GM20000 (cell line): ENCODE measurements at places on chromosomes 16 and 17.

DNA sequence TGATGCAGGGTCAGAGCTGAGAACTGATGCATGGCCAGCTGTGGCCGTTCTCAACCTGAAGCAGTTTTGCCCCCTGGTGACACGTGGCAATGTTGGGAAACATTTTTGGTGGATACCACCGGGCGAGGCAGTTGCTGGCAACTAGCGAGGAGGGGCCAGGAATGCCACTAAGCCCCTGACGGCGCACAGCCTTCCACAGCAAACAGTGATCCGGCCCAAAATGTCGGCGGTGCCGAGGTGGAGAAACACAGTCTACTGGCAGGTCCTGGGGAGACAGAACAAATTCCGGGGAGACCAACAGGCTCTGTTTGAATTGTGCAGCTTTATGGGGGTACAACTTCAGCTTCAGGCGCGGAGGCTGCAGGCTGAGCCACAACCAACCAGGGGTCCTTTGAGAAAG lies 8.2 kb downstream of the SLC26A11 start:
- DNase-seq: no peak

DNA sequence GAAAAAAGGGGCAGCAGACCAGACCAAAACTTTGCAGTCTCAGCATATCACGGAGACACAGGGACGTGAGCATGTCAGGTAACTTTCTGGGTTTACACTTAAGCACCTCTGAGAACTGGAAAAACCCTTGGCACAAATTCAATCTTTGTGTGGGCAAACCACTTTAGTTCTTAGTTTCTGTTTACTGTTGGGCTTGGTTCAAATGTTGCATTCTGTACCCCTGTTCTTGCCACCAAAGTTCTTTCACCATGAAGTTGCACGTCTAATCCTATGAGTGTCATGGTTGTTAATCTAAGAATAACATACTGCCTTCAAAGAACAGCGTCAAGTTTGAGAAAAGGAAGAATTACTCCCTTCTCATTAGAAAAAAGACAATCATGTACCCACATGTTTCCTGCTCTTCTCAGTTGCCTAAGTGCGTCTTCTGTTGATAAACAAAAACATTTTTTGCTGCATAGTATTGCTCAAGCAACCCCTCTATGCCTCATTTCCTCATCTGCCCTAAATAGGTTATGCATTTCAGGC lies 11.6 kb downstream of the KRT33A start:
- no peak for DNase-seq

GRCh38 chr17:2385240-2386210 lies 15.3 kb downstream of the MNT start:
- DNase-seq: no peak

- no peak for DNase-seq
These were observed 3.3 kb upstream of the KCTD11 start for GRCh38 chr17:7348478-7349242.

DNA sequence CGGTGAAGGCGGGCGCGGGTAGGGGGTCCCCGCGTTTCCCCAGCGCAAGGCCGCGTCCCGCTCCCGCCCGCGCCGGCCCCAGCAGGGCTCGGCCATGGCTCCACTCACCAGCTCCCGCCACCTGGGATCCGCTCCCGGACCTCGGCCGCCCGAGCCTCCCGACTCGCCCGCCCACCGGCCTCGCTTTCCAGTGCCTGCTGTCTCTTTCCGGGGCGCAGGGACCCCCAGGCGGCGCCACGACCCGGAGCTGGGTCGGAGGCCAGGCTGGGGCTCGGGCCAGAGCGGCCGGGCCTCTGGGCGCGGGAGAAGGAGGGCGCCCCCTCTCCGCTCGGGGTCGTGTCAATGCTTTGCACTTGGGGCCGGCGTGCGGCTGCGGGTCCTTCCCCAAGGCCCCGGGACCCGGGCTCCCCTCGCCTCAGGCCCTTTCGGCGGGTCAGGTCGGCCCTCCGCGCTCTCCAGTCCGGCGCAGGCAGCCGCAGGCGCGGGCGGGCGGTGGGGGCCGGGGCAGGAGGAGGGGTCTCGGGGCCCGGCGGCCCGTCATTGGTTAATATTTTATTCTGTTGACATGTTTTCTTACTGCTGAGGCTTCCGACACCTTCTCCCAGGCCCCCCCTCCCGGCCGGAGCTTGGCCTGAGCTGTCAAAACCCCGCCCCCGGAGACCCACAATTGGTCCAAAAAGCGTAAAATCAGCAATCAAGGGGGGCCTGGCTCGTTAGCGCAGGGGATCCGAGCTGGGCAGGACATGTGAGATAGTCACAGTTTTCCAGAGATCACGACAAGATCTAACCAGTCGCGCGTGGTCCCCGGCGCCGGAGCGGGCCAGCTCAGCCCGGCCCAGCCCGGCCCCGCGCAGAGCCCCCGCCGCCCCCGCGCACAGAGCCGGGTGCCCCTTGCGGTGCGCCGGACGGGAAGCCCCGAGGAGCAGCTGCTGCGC lies at the start of gene TBX2:
TSS of gene TBX2 (plus strand) at position 713 of the 935 bp plus-strand sequence. CDS start 334 bp downstream, outside the sequence.
- peak; percentile 61 for DNase-seq

DNA sequence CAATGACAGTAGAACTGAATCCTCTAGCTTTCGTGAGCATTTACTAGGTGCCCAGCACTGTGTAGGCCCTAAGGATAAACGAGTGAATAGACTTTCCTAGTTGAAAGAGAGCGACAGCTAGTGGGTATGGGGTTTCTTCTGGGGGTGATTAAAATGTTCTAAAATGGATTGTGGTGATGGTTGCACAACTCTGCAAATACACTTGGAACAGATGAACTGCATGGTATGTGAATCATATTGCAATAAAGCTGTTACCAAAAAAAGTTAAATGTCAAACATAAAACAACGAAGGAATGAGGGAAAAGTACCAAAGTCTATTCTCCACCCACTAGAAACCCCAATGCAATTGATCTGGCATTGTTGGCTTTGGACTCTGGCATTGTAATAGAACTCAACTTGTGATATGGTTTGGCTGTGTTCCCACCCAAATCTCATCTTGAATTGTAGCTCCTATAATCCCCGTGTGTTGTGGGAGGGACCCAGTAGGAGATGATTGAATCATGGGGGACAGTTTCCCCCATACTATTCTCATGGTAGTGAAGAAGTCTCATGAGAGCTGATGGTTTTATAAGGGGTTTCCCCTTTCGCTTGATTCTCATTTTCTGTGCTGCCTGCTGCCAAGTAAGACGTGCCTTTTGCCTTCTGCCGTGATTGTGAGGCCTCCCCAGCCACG lies 70.5 kb downstream of the MARF1 start:
- DNase-seq: no peak

DNA sequence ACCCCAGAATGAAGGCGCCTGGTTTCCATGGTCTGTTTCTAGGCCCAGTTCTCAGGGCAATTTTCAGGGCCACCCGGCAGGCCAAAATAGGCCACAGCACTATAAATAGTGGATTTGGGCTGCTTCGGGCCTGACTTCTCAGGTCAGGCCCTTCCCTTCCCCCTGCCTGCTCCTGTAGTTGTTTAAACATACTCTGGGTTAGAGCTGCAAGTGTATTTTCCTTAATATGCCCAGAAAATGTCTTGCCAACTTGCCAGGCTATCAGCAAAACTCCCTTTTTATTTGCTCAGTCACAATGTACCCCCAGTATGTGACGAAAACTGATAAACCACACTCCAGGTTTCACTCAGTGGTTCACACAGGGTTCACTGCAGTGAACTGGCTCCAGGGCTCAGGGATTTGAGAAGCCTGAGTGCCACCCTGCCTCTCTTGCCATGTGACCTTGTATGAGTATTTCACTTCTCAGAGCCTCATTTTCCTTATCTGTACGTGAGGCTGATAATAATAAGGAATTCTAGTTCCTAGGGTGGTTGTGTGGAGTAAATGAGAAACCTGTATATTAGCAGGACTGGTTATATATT lies 76.5 kb downstream of the GPRC5B start:
- DNase-seq: no peak

DNA sequence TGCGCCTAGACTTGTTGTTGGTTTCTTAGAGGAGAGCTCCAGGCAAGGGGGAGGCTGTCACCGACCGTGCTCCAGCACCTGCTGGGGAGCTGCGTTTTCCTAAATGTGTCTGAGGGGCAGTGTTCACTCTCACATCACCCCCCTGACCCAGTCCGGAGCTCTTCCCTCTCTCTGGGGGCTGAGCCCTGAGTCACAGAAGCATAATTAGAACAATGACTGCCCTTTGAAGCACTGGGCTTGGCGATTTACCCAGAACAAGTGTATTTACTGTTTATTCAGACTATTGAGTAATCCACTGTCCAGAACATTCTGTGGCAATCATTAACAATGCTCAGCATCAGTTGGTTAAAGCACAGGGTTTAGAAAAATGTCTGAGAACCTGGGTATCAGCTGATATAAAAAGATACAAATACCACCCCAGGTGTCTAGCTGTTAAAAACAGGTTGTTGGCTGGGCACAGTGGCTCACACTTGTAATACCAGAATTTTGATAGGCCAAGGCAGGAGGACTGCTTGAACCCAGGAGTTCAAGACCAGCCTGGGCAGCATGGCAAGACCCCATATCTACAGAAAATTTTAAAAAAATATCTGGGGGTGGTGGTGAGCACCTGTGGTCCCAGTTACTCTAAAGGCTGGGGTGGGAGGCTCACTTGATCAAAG lies 8.1 kb downstream of the CES4A start:
- no peak for DNase-seq

DNA sequence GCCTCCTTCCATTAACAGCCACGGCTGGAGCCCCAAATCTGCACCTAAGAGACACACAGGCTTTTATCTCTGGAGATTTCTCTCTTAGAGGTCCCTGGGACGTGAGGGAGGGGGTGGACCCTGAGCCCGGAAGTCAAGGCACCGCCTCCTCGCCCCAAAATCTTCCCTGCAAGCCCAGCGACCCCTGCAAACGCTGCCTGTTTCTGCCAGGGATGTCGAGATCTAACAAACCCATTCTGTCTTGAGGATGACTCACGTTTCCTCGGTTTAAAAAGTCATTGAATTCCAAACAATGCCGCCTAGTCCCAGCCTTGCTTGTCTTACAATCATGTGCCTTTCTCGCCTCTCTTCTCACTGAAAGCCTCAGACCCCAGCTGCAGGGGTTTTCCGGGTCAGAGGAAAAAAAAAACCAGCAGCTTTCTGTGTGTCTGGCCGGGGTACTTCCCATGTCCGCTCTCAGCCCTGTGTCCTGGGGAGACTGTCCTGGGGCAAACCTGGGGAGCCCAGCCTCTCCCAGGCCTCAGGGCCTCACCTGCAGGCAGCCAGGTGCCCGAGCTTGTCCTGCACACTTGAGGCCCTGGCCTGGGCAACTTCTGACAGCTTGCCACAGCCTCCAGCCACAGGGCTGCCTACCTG lies 15.4 kb downstream of the ARL2BP start:
- DNase-seq: peak; percentile 66

- DNase-seq: peak; percentile 67
These were observed 62.4 kb upstream of the PLCG2 start for GRCh38 chr16:81716478-81717225.

GRCh38 chr16:86800894-86801293 lies 222.5 kb downstream of the FOXL1 start:
- DNase-seq: no peak

DNA sequence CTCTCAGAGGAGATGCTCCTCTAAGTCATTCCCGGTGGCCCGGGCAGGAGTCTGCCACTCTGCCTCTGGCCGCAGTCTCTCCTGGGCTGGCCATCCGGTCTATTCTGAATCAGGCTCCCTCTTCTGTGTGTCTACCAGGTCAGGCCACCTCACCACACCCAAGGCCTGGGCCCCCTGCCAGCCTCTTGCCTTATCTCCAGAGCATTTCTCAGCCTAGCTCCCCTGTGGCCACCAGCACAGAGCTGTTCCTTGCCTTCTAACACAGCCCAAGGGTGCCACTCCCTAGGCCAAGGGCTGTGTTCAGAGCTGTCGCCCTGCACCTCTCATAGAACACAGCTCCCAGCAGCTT lies 55.3 kb downstream of the MYO18A start:
- no peak for DNase-seq

GRCh38 chr17:34530918-34531317 lies 48.5 kb upstream of the TMEM132E start:
- DNase-seq: no peak

GRCh38 chr16:2741168-2741567 lies 11.3 kb upstream of the SRRM2 start:
- no peak for DNase-seq

DNA sequence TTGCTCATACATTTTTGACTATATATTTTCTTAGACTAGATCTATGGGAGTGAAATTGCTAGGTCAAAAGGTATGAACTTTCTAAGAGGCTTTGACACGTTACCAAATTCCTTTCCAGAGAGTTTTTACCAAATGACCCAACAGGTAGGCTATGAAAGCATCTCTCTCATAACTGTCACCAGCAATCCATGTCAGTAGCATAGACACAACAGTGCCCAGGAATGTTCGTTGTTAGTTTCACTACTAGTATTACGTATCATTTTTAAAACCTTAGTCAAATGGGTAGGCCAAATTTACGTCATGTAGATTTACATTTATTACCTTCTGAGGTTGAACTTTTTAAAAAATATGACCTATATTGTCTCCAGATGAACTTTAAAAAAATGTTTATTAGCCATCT lies 66.8 kb downstream of the MARCHF10 start:
- DNase-seq: no peak

DNA sequence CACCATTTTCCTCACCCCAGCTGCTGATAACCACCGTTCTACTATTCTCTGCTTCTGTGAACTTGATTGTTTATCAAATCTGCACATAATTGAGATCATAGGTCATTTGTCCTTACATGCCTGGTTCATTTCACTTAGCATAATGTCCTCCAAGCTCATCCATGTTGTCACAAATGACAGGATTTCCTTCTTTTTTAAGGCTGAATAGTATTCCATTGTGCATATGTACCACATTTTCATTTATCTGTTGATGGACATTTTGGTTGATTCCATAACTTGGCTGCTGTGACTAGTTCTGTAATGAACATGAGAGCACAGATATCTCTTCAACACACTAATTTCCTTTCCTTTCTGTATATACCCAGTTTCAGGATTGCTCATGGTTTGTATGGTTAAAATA lies 225.3 kb upstream of the TBX2 start:
- no peak for DNase-seq

DNA sequence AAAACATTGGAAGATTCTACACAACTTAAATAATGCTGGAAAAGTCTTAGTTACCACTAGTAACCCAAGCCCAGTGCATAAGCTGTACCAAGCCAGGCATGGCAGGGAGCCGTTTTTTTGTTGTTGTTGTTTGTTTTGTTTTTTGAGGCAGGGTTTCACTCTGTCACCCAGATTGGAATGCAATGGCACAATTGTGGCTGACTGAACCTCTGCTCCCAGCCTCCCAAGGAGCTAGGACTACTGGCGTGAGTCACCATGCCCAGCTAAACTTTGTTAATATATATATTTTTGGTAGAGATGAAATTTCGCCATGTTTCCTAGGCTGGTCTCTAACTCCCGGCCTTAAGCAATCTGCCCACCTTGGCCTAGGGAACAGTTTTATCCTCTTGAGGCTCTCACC lies 564 bp upstream of the TMIGD1 start:
- no peak for DNase-seq

DNA sequence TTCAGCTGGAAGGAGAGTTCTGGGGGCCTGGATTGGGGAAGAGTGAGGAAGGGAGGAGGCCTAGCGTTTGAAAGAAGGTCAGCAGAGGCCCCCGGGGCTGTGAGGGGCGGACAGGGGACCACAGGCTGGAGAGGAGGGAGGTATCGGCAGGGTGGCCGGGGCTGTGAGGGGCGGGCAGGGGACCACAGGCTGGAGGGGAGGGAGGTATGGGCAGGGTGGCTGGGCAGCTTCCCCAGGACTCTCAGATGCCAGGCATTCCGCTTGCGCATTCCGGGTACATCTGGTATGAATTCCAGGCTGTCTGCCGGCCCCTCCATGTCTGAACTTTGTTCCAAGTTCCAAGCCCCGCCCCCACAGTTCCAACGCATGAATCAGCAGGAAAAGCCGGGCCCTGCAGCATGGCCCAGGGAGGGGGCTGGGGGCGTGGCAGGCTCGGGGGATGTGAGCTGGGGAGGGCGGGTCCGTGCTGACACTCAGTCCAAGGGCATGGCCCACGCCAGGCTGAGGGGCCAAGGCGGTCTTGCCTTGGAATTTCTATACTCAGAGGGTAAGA lies 4.3 kb upstream of the TLCD2 start:
- DNase-seq: no peak
